ENCODE measurements at places on chromosomes 4 and X. TPM values are rescaled to one million over a fixed set of nuclear protein-coding genes. Genes with fewer than 3 reads are reported as not detected.

DNA sequence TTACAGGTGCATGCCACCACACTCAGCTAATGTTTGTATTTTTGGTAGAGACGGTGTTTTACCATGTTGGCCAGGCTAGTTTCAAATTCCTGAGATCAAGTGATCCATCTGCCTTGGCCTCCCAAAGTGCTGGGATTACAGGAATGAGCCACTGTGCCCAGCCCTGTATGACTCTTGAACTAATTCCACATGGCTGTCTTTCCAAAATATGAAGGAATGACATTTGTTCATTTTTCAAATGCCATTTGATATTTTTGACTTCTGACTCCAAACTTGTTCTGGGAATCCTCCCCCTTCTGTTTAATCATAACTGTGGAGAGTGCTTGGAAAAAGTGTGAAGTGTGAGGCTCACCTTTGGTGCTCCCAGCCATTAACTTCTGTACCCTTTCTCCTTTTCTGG, 119.2 kb downstream of the NHS start:
- no peak for DNase-seq

GRCh38 chrX:8377041-8377440, 87.6 kb upstream of the VCX3B start:
- no peak for DNase-seq

The MAGEA4 gene
- not detected for total RNA-seq

DNA sequence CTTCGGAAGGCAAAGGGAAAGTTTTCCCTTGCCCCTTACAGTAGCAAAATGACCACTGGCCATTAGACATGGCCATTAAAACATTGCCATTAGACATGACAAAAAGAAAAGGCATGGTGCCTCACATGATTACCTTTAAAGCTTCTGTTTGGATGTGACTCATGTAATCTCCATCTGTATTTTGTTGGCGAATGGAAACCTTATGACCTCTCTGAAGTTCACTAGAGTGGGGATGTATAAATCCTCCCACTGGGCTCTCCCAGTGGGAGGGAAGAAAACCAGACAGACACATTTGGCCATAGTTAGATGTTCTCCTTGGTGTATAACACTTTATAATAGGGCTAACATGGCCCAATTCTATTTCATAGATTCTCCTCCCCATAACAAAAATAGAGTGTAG, 152.6 kb downstream of the MAGEB17 start:
- DNase-seq = no peak

GRCh38 chr4:1049591-1049905, 38.1 kb downstream of the FGFRL1 start:
- no peak for DNase-seq

DNA sequence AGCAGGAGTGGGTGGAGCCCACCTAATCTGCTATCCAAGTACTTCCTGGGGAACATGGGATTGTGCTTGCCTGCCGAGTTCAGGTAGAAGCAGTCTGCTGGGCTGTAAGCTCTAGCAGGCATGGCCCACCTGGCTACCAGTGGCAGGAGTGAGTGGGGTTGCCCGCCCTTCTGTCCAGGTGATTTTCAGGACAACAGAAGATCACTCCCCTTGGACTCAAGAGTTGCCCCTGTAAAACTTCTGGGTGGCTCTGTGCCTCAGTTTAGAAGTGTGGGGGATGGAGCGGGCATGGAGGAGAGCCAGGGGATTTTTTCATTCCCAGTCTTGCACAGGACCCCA, 43.5 kb downstream of the NDST3 start:
- no peak for DNase-seq

The ADGRG2 gene
- 0.77 TPM for total RNA-seq

DNA sequence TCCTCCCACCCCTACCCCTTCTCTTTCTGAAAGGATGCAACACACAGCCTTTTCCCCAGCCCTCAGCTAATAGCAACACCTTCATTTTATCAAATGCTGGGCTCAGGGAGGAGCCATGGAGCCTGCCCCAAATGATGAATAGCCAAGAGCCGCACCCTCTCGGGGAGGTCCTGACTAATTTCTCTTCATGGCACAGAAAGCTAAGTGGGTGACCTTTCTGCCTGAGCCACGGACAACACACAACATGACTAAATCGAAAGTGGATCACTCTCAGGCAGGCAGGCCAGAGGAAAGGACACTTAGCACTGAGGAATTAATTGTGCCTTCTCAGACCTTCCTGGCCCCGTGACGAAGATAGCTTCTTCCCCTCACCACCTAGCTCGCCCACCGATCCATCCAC, 165.1 kb upstream of the RAI2 start:
- DNase-seq = no peak

DNA sequence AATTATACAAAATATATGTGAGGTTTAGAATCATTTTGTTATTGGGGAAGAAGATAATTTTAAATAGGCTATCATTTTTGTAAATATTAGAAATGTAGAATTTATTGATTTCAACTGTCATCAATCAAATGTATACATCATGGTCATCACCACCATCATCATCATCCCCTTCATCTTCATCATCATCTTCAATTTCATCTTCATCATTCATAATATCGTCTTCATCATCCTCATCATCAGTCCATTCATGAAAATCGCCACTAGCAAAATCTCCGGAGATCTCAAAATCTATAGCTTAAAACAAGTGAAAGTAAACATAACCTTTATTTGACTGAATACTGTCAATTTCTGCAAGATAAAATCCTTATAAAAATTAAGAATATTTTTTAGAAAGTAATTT, 499.5 kb downstream of the SPOCK3 start:
- no peak for DNase-seq

DNA sequence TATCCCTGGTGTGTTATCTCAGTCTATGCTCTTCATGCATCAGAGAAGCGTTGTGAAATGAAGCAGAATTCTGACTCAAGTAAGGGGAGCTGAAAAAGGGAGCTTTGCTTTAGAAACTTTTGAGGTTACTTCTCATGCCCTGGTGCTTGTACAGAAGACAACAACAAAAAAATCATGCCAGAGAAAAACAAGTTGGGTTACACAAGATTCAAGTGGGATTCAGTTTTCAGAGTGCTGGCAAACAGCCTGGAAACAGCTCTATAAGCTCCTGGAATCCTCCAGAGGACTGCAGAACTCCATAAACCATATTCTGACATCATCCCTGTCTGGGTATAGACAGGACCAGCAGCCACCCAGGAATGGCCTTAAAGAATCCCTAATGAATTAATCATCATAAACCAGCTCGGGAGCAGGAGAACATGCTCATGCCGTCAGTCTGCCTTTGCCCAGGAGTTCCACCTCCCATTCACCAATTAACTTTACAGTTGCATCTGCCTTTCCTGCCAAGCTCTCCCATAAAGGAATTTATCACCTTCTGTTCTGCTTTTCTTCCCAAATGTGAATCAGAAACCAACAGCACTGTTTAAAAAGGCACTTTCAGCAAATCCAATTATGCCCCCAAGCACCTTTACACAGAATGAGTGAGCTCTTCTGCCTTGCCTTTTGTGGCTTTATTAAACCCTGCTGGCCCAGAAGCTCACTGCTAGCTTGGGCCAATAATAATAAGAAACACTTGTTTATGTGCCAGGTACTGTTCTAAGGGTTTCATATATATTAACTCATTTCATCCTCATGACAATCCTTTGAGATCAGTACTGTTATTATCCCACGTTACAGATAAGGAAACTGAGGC, 54.5 kb upstream of the FBXW7 start:
- DNase-seq = no peak

- no peak for DNase-seq
These were observed 1139.5 kb downstream of the FAM133A start for GRCh38 chrX:94813541-94813940.

DNA sequence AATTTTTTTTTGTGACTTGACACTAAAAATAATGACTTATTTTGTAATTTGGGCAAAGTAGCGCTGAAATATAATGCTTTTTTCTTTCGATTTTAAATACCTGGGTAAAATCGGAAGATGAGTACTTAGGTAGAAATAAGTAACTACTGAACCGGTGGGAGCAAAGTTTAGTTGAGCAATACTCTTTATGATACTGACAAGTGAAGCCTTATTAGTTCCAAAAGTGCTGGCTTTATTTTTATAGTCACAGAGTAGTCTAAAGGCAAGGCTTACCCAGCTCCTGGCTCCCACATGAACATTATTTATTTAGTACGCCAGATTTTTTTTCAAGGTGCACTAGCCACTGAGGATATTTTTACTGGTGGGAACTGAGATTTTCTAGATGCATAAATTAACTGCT, 14.4 kb upstream of the TRPC5OS start:
- no peak for DNase-seq

The NALF2 gene
- total RNA-seq = not detected

DNA sequence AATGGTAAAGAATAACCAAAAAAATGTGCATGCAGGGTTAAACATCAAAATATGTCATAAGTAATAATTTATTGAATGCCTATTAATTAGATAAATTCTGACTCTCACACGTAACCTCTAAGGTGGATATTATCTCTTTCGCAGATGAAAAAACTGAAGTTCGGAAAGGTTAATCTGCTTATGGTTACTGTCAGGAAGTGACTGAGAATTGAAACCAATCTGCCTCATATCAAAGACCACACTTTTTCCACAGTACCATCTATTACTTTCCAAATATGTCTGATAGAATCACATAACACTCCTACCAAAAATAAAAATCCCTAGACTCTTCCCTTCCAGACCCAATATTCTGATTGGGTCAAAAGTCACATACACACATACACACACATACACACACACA, 6.2 kb downstream of the CHIC2 start:
- no peak for DNase-seq

- DNase-seq = no peak
These were observed 681 bp downstream of the EXOC1 start for GRCh38 chr4:55854129-55854528.

- DNase-seq = no peak
These were observed 79.4 kb downstream of the FAT1 start for GRCh38 chr4:186644311-186644638.

The HSFX4 gene
- not detected for total RNA-seq

- DNase-seq = no peak
These were observed 3.9 kb downstream of the MAMLD1 start for GRCh38 chrX:150366951-150367545.

- no peak for DNase-seq
These were observed 44.8 kb downstream of the TSPAN5 start for GRCh38 chr4:98613453-98614075.

The TBC1D9 gene
- 37.7 TPM for total RNA-seq

DNA sequence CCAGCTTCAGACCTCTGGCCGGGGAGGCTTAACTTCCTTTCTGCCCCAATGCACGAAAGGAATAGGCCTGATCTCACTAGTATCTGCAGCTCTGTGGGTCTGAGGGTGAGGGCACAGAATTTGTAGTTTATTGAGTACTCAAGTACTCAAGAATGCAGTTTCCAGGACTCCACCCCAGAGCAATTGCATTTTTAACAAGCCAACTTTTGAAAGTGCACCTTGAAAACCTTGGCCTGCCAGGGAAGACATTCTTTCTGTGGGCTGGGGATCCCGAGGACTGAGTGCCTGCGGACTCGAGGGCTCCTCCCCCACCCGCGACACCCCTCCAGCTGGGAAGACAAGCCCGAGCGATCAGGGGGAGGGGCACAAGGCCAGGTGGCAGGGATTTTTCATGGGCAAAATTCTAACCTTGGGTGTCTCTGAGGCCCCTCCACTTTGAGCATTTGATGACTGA, 22.4 kb downstream of the RS1 start:
- peak; percentile 65 for DNase-seq

- DNase-seq = no peak
These were observed 125.3 kb upstream of the LNX1 start for GRCh38 chr4:53716471-53717063.

The SLC25A5 gene
- total RNA-seq = 180 TPM

The CXCL1 gene
- total RNA-seq = 8.8 TPM

DNA sequence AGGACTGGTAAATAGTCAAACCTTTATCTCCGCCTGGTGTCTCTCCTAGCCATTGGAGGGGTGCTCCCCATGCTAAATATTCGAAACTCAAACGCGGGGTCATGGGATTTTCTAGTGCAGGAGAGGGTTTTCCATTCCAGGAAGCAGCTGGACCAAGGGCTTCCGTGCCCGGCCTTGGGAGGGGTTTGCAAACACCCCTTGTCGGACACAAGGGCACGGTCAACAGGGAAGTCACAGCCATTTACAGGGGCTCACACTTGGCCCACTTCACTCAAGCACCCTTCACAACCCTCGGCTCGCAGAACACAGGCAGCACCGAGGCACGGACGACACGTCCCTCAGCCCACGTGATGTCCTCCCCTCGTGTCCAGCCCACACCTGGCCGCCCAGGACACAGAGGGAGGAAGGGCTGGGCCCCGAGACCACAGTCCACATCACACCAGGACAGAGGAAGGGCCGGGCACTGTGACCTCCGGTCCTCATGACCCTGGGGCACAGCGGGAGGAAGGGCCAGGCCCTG, 10.3 kb upstream of the PLCXD1 start:
- peak; percentile 63 for DNase-seq

GRCh38 chr4:13415068-13415785, 68.9 kb downstream of the RAB28 start:
- no peak for DNase-seq

DNA sequence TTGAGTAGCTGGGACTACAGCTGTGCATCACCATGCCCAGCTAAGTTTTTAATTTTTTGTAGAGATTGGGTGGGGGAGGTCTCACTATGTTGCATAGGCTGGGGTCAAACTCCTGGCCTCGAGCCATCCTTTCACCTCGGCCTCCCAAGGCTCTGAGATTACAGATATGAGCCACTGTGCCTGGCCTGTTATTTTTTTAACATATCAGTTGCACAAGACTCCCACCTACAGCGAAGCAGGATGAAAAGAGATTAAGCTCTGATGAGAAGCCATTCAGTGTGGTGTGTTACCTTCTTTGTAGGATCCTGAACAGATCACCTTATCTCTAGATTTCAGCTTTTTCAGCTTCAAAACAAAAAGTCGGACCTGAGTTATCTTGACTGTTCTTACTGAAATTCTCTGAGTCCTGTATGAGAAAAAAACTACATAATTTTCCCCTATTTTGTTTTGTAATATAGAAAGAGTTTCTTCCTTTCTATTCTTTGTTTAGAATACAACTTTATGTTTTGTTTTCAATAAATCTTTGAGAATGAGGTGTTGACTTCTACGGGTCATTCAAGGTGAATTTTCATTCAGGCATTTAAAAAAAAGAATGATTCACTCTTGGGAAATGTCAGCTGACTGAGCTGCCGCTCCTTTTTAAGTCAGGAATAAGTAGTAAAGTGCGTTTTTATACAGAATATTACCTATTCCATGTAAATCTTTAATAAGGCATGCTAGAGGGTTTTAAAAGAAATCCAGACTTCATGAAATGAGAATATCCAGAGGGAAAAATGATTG, 134.6 kb downstream of the ARSF start:
- no peak for DNase-seq

The AREG gene
- total RNA-seq = 20.6 TPM

GRCh38 chr4:10184501-10184938, 67.9 kb upstream of the WDR1 start:
- no peak for DNase-seq

All from upper lobe of left lung (tissue), 6 donors.